ENCODE measurements at places on chromosomes 1 and 21. TPM values are rescaled to one million over a fixed set of nuclear protein-coding genes. Genes with fewer than 3 reads are reported as not detected.

GRCh38 chr1:156376146-156376545, 7.1 kb downstream of the RHBG start:
- DNase-seq = no peak

Gene SLC30A1
- 47.3 TPM for total RNA-seq

DNA sequence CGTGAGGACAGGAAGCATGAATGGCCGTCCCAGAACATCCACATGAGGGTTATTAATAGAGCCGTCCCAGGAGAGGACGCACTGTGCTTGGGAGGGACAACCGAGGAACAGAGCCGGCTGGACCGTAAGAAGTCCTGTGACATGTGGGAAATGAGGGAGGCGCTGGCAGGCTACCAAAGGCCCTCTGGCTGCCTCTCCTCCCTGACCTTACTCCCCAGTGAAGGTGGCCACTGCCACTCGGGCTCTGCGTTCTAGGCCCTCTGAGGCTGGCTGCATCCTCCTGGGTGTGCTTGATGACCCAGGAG, 15.5 kb upstream of the NPPB start:
- DNase-seq = peak; percentile 25

DNA sequence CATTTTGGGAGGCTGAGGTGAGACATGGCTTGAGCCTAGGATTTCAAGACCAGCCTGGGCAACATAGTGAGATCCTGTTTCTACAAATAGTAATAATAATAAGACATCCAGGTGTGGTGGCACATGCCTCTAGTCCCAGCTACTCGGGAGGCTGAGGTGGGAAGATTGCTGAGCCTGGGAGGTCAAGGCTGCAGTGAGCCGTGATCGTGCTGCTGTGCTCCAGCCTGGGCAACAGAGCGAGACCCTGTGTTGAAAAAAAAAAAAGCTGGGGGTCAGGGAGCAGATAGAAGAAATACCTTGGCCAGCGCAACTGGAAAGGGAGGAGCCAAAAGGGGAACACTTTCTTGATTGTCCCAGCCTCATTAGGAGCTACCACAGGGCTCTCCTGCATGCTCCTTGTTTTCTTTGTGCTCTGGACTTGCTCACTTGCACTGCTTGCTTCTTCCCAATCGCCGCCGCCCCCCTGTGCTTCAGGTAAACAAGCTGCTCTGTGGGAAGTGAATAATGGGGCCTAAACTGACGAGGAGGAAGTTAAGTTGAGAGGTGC, 31.1 kb downstream of the PBX1 start:
- DNase-seq = no peak

DNA sequence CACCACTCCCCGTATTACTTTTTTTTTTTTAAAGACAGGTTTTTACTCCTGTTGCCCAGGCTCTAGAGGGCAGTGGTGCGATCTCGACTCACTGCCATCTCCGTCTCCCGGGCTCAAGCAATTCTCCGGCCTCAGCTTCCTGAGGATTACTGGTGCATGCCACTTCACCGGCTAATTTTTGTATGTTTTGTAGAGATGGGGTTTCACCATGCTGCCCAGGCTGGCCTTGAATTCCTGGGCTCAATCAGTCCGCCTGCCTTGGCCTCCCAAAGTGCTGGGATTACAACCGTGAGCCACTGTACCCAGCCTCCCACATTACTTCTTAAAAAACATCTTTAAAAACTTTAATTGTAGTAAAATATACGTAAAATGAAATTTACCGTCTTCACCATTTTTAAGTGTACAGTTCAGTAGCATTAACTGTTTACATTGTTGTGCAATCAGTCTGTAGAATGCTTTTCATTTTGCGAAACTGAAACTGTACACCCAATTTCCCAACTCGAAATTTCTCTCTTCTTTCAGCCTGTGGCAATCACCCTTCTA, 77.0 kb downstream of the ZMYM4 start:
- DNase-seq = no peak

DNA sequence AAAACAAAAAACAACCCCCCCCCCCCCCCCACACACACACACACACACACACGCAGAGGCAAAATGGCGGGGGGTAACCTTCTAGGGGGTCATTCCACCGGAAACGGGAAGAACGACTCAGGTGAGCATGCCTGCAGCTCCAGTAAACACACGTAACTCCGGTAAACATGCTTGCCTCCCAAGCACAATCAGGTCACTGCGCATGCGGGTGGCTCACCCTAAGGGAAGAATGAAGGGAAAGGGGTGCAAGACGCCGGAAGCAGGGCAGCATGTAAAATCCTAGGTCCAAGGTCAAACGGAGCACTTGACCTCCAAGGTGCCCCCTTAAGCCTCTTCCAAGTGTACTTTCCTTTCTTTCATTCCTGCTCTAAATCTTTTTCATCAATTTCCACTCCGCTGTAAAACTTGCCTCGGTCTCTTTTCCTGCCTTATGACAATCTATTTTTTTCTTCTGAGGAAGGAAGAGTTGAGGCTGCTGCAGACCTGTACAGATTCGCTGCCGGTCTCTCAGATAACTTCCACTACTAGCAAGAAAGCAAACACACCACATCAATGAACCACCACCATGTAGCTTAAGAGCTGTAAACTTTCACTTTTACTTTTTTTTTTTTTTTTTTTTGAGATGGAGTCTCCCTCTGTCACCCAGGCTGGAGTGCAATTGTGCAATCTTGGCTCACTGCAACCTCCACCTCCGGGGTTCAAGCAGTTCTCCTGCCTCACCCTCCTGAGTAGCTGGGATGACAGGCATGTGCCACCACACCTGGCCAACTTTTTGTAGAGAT, 21.0 kb upstream of the CBR3 start:
- DNase-seq = no peak

- no peak for DNase-seq
Observed at GRCh38 chr1:147597010-147597409, 55.7 kb downstream of the BCL9 start.

- DNase-seq = no peak
Observed at GRCh38 chr1:210362526-210362925, 33.8 kb downstream of the HHAT start.

GRCh38 chr1:7232441-7233236, 447.4 kb downstream of the CAMTA1 start:
- DNase-seq = no peak

DNA sequence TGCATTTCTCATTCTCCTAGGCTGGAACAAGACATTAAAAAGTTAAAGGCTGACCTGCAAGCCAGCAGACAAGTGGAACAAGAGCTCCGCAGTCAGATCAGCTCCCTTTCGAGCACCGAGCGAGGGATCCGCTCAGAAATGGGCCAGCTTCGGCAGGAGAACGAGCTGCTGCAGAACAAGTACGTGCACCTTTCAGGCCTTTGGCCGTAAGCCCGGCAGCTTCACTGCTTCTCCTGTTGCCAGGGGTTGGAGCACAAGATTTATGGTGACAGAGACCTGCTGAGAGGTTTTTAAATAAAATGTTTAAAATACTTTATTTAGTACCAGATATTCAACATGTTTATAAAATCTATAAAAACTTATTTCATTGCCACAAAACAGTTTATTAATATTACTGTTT, 53.4 kb downstream of the MACO1 start:
- peak; percentile 89 for DNase-seq
